ENCODE measurements at places on chromosomes 4 and X.
A peak's percentile ranks its signal among the peaks of the same experiment; 100 is the strongest.

DNA sequence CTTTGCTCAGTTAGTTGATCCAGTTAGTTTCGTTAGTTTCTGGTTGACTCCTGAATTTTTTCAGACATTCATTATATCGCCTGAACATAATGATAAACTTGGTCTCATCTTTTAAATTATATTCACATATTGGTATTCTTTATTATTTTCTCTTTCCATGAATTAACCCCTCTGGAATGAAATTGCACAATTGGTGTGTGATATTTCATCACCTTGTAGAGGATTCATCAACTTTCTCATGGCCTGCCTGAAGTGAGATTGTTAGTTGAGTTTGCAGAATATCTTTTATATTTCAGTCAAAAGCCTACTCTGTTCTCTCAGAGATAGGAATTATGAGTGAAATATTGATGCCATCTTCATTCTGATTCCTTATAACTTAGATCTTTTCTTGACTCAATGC, 1160.6 kb upstream of the AGA start:
- DNase-seq: no peak

DNA sequence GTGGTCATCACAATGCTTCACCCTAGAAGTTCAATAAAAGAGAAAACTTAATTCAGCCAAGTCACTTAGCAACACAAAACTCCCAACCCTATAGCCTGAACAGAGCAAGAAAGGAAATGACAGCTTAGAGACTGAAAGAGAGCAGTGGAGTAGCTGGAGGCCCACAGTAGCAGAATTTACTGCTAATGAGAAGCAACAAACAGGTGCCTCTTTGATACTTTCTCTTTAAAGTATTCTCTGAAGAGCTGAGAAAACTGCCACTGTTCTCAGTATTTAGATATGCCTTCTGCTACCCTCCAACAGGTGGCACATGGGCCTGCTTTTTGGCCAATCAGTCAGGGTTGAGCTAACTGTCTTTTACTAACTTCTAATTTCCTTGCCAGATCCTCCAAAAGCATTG, 240.0 kb downstream of the GPC3 start:
- DNase-seq: no peak

GRCh38 chr4:7741946-7742806, 197.5 kb downstream of the AFAP1 start:
- no peak for DNase-seq

DNA sequence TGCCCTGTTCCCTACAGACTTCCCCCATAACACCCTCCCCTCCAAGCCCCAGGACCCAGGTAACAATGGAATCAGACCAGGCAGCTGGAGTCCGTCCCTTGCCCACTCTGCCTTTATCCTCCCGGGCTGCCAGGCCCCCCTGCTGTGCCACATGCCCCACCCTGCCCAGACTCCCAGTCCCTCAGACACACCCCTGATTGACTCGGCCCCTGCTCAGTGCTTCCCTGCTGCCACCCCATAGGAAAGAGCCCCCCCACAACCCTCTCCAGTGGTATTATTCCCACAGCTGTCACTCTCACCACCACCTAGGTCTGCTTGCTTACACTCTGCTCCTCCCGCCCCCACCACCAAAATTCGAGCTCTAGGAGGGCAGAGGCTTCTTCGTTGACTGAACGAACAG, 4.7 kb upstream of the NAA10 start:
- DNase-seq: no peak

DNA sequence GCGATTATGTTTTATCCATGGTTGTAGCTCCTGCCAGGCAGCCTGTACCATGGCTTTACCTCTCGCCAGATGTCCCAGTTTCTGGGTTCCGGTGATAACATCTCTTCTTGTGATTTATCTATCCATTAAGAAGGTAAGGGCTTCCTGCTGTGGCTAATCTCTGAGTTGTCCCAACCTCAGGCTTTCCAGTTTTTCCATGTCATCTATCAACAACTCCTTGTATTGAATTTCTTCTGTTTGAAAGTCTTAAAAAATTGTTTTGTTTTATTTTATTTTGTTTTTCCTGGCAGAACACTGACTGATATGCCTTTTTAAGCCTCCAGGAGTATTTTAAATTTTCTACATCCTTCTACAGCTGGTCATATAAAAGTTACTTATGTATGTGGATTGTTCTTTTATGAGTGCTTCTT, 241.9 kb downstream of the ANTXR2 start:
- DNase-seq: no peak

DNA sequence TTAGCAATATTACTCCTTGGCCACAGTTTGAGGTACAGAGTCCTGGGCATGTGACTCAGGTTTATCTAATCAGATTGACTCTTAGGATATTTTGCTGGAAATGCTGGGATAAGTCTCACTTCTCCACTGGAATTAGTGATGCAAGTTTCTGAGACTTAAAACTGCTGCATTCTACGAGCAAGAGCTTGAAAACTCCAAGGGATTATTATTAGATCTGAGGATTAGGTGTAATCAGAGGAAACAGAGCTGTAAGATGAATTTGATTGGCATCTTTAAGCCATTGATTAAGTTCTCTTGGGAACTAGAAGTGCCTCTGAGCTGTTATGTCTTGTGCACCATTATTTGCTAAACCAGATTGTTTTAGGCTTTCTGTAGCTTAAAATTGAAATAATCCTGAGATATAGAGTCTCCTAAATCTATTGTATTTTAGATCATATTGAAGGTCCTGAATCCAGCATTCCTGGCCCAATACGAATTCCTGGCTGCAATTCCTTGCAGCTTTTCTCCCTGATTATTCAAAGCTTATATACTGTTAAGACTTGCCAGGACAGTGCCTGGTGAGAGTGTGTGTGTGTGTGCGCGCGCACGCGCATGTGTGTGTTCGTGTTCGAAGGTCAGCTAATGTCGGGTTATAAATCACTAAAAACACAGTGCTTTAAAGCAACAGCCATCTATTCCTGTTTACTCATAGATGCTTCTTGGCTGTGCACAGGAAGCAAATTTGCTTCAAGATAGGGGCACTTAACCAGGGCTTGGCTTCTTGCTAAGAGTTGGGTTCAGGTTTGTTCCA, 735.1 kb downstream of the STIM2 start:
- DNase-seq: no peak

DNA sequence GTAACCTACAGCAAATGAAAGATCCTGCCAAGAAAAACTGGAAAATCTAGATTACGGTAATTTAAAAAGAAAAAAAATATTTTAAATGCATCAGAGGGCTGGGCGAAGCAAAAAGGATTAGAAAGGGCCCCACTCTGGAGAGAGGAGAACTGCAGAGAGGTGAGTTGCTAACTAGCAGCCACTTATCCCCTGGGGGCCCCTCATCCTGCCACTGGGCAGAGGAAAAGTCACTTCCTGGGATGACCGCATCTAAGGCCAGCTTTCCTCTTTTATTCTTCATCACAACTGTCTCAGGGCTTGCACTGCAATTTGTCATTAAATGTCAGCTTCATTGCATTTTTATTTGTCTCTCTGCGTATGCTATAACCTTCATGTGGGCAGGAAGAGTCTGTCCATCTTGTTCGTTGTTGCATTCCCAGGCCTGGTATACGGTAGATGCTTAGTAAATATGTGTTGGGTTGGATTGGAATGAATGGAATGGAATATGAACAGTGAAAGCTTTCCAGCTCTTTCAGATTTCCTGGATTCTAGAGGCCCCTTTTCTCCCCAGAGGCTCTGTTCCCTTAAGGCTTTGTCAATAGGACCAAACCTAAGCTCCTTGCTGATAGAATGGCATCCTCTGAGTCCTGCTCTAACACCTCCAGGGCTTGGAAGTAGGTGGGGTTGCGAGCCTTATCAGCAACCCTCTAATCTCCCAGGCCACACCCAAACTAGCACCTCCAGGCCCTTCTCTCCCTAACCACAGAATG, 58.9 kb downstream of the TLR10 start:
- no peak for DNase-seq

DNA sequence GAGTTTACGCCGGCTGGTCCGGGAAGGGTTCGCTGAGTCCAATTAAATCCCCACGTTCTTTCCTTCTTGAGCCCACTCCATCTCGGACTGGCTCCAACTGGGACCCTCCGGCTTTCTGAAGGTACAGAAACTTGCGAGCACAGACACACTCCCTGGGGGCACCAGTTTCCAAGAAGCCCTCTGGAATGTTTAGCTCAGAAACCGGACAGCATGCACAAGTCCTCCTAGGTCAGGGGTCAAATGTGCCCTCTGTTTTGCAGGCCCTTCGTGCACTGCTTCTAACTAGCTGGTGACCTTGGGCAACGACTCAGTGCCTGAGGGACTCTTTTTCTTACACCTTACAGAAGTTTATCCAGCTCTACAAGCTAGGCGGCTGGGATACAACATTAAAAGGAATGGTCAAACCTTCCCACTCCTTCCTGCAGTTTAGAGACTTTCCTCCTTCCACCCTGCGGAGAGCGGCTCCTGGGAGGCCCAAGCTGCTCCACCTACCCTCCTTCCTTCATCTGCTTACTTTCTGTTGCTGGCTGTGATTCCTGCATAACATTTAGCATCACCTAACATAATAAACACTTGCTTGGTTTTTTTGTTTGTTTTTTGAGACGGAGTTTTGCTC, 275.5 kb downstream of the BCOR start:
- DNase-seq: no peak

GRCh38 chrX:67613366-67613765, 69.5 kb downstream of the AR start:
- no peak for DNase-seq

DNA sequence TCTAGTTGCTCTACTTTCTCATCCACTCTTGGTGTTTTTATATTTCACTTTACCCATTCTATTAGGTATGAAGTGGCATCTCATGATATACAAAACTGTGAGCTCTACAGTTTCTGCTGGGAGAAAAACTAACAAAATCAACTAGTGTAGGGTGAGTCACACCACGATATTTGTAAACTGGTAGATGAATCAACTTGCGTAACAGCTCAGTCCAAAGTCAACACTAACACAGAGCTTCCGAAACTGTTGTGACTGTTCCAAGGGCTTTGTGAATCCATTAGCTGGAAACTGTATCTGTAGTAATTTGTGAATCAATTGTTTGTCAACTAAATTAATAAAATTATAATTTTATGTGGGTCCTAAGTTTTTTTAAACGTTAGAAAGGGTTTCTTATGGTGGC, 119.8 kb upstream of the TSPAN5 start:
- no peak for DNase-seq

GRCh38 chrX:109733613-109734083, 591 bp upstream of the ACSL4 start:
- DNase-seq: no peak

DNA sequence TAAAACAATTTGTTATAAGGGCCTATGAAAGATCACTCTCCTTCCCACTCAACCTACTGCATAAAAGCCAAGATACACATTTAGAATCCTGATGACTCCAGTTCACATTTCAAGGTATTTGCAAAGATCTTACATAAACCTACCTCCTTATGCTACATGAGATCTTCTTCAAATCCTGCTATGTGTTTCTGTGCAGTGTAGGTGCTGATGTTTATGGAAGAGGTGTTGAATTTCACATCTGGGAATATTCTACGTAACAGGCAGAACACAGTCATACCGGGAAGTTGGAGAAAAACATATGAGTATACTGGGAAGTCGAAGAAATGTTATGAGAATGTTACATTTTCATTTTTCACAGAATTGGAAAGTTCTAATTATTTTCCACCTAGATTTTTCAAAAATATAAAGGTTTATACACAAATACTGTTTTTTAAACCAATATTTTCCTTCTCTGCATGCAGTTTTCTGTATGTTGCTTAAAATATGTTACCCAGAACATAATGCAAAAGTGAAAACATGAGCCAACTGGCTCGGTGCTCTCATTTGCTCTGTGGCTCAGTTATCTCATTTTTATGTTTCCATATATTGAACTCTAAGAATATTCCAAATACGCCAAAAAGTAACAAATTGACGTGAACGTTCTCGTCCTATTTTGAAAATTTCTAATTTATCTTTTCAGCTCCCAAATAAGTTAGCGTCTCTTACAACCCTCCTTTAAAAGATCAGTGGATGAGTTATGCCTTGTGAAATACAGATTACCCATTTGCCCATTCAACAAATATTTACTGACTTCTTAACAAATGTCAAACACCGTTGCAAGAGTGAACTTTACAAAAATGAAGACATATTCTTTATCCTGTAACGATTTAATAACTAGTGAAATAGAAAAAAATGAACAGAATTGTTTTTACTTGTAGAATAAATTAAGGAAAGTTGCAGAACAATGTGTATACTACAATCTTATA, 899.3 kb downstream of the STIM2 start:
- DNase-seq: no peak

DNA sequence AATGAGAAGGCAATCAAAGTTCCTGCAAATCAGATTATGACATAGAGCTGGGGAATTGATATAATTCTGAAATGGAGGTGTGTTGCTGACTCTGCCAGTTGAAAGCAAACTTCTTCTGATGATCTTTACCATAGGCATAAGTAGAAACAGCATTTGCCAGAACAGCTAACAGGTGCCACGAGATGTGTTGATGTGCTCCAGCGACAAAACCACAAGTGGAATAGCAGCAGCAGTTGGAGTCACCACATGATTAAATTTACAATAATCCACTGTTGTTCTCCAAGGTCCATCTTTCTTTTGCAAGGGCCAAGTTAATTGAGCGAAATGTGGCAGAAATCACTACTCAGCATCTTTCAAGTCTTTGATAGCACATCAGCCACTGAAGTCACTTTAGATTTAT, 3.7 kb upstream of the OSTC start:
- no peak for DNase-seq

GRCh38 chr4:1214101-1215095, 34.5 kb downstream of the CTBP1 start:
- DNase-seq: no peak

- peak; percentile 16 for DNase-seq
Observed at GRCh38 chrX:50988649-50989048, 78.1 kb downstream of the BMP15 start.

GRCh38 chr4:57020467-57021101, 41.9 kb downstream of the POLR2B start:
- DNase-seq: no peak

GRCh38 chrX:55524487-55524886, 34.8 kb upstream of the USP51 start:
- DNase-seq: no peak

- DNase-seq: peak; percentile 6
Observed at GRCh38 chr4:127575888-127576287, 56.9 kb upstream of the INTU start.

- DNase-seq: no peak
Observed at GRCh38 chr4:185895351-185895750, 83.4 kb upstream of the SORBS2 start.

- DNase-seq: no peak
Observed at GRCh38 chrX:53251307-53251706, 26.3 kb upstream of the KDM5C start.

GRCh38 chr4:37770016-37770415, 56.5 kb upstream of the PGM2 start:
- no peak for DNase-seq

GRCh38 chr4:37475776-37476175, 210.4 kb downstream of the RELL1 start:
- no peak for DNase-seq

- no peak for DNase-seq
Observed at GRCh38 chrX:108322234-108322633, 116.0 kb downstream of the COL4A6 start.

All from urothelium cell line (cell line).